ENCODE measurements at places on chromosomes 12 and 14. TPM values are rescaled to one million over a fixed set of nuclear protein-coding genes. Genes with fewer than 3 reads are reported as not detected.

The RPL10L gene
- not detected for polyA plus RNA-seq

The RITA1 gene
- 8.5 TPM for polyA plus RNA-seq

The TSPAN19 gene
- 0.27 TPM for polyA plus RNA-seq

The RERG gene
- polyA plus RNA-seq: 3.1 TPM

The RDH12 gene
- polyA plus RNA-seq: 3.4 TPM

The PPM1H gene
- 7.8 TPM for polyA plus RNA-seq

The CCDC85C gene
- polyA plus RNA-seq: 7.9 TPM

The HOXC6 gene
- polyA plus RNA-seq: 0.43 TPM

The PRR13 gene
- 222 TPM for polyA plus RNA-seq

The ATG14 gene
- 12.3 TPM for polyA plus RNA-seq

The JDP2 gene
- 13.4 TPM for polyA plus RNA-seq

The BRAP gene
- 11.3 TPM for polyA plus RNA-seq

The NFE2 gene
- 2.8 TPM for polyA plus RNA-seq

The TAS2R7 gene
- polyA plus RNA-seq: not detected

The DENR gene
- polyA plus RNA-seq: 56.8 TPM

The MANSC1 gene
- polyA plus RNA-seq: 4.6 TPM

The ATL1 gene
- 2.6 TPM for polyA plus RNA-seq

The TEX52 gene
- not detected for polyA plus RNA-seq

The SLC6A12 gene
- 1.6 TPM for polyA plus RNA-seq

The RAPGEF3 gene
- 20.9 TPM for polyA plus RNA-seq

The TAS2R50 gene
- not detected for polyA plus RNA-seq

The MGP gene
- polyA plus RNA-seq: 149 TPM

The SERPINA12 gene
- 0.71 TPM for polyA plus RNA-seq

The NABP2 gene
- polyA plus RNA-seq: 16.0 TPM

The MDM2 gene
- 121 TPM for polyA plus RNA-seq

The PMCH gene
- 5.4 TPM for polyA plus RNA-seq

The RPGRIP1 gene
- polyA plus RNA-seq: 0.30 TPM

The FOXN4 gene
- polyA plus RNA-seq: 0.14 TPM

The BEGAIN gene
- 1.0 TPM for polyA plus RNA-seq

The GZMH gene
- 3.1 TPM for polyA plus RNA-seq

The BCAT1 gene
- polyA plus RNA-seq: 6.0 TPM

The SIX6 gene
- 0.05 TPM for polyA plus RNA-seq

The SELPLG gene
- polyA plus RNA-seq: 28.0 TPM

The KCNC2 gene
- polyA plus RNA-seq: 0.02 TPM

The EPYC gene
- 0.25 TPM for polyA plus RNA-seq

The DHRS2 gene
- 2.1 TPM for polyA plus RNA-seq

Data from thymus (tissue), 14 donors.